ENCODE measurements at places on chromosomes 7 and 10.

GRCh38 chr10:91713461-91714072 is 80.7 kb upstream of the PPP1R3C start:
- no peak for DNase-seq

DNA sequence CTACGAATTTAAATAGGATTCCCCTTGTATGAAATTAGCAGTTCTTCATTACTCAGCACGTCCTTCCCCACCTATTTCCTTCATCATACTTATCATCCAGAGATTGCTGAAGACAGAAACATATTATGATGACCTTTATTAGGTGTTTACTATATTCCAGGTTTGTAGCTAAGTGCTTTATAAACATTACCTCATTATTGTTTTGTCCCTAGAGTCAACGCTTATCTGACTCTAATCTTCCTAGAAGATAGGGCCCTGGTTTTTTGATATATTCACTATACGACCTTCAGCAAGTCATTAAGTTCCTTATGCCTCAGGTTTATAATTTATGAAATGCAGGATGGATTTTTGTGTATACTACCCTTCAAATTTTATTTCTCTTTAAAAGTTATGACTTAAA is 36.8 kb upstream of the NRP1 start:
- DNase-seq = no peak

- DNase-seq = no peak
These were observed 99.6 kb upstream of the CCNY start for GRCh38 chr10:35236739-35237138.

DNA sequence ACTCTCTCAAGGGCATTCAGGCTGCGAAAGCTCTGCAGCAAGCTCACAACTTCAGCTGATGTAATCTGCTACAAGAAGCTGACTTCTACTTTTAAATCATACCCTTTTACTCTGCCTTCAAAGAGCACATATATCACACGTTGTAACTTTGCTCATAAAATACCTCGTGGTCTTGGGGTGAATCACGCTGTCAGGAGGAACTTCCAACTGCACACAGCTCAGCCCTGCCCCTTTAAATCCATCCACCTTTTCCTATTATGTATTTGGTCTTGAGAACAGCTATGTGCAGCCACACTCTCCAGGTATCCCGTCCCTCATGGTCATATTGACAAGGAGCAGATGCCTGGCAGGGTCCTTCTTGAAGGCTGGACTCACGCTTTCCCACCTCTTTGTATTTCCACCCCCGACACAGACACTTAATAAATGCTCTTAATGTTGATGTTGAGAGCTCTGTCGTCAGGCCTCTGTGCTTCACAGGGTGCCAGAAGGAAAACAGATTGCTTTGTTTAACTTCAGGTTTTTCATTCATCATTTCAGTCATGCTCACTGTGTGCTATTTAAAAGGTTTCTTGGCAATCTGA is 47.6 kb downstream of the ICA1 start:
- DNase-seq = no peak

DNA sequence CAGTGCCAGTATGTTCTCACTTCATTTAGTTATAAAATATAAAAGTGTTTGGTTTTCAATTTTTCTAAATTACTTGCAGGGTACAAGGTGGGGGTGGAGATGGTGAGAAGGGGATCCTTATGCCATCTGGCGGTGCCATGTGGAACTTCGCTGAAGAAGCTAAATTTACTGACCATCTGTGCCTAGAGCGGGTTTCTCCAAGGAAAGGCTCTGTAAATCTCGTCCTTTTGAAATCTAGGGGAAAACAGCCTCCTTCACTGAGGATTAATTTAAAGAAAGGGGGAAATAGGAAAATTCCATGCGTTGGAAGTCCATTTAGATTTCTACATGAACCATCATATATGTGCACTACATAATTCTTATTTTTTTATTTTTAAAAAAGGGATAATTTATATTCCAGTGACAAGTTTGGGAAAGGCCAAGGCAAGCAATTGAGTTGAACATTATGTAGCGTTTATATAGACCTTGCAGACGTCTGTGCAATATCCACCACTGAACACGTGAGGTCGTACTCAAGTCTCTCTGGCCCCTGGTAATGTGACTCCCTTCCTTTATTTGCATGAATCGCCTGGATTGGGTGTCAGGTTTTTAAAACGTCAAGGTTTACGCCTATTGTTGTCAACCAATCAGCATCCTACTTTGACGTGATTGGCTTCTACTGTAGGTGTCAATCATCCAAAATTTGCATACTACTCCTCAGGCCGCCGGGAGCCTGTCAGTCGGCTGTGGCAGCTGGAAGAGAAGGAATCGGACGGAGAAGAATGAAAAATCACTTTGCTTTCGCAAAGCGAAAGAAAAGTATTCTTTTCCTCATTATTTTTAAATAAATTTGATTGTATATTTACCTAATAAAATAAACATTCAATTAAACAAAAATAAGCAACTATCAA is 297.1 kb upstream of the NFE2L3 start:
- peak; percentile 26 for DNase-seq

- no peak for DNase-seq
These were observed 80.3 kb upstream of the TRIL start for GRCh38 chr7:29038463-29038862.

DNA sequence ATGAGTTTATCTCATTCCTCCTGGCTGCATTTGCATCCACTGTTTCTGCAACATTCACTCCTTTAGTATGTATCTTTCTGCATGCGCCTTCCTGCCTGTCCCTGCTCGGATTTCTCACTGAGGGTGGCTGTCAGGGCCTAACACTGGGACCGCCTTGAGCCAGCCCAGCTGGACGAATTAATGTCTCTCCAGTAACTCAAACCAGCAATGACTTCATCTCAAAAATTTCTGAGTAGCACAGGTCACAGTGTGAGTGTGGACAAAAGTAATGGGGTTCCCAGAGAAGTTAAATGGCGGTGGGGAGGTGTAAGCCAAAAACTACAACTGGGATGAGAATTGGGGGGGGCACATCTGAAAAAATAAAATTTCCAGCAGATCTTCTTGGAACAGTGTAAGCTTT is 444.0 kb upstream of the MGMT start:
- no peak for DNase-seq

DNA sequence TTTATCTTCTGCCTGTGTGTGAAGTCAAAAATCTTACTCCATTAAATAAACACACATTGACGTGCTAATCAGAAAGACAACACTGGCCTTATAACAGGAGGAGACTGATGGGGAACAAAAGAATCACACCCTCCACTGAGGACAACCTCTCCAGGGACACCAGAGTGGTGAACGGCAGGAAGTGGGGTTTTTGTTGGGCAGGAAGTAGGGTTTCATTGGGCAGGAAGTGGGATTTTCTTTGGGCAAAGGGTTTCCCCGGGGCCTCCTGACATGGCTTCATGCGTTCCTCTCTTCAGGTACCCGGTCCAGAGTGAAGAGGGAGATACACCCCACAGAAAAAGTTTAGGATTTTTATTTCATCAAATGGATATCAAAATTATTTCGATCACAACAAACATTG is 30.6 kb downstream of the ADARB2 start:
- DNase-seq = no peak

GRCh38 chr10:548238-548901 is 141.1 kb downstream of the DIP2C start:
- DNase-seq = no peak

DNA sequence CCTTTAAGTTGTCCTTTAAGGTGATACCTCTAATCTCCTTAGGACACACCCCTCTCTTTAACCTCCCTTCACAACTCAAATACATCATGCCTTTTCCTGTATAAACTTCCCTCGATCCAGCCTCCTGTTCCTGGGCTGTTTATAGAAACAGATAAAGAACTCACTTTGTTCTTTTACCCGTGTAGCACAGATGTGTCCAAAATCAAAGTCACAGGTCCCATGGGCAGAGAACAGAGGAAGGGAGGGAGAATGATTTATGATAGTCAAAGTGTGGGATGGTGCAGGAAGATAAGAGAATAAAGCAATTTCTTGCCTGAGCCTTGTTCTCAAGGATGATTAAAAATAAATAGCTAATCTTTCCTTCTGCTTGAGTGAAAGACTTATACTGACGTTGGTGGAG is 50.3 kb upstream of the CABCOCO1 start:
- no peak for DNase-seq

- no peak for DNase-seq
These were observed 127.7 kb upstream of the AOAH start for GRCh38 chr7:36852017-36852416.

GRCh38 chr10:6053816-6054631 is 8.1 kb downstream of the IL2RA start:
- no peak for DNase-seq

- DNase-seq = peak; percentile 15
These were observed 113.8 kb upstream of the PPP2R2D start for GRCh38 chr10:131786756-131787605.

DNA sequence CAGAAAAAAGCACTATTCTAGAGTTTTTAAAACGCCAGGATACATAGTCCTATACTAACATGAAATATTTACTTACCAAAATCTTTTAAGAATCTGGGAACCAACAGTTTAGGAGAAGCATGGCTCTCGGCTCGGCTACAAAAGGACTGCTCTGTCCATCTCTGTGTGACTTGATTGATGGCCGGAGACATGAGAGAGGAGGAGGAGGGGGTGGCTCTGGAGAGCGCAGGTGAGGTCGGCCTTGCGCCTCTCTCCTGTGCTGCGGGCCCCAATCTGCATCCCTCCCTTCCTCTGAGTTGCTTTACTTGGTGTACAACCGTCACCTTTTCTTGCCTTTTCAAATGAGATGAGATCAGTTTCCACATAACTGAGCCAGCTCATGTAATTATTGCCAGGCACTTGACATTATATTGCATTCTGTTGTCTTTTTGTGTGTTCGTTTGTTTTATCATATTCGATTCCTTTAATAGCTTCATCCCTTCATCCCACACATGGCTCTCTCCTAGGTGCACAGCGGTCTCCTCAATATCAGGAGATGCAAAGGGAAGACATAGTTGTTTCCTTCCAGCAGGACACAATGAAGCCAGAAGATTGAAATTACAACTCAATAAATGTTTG is 87.8 kb upstream of the KLF6 start:
- no peak for DNase-seq

GRCh38 chr10:116910910-116911309 is 61.6 kb downstream of the ENO4 start:
- DNase-seq = no peak

DNA sequence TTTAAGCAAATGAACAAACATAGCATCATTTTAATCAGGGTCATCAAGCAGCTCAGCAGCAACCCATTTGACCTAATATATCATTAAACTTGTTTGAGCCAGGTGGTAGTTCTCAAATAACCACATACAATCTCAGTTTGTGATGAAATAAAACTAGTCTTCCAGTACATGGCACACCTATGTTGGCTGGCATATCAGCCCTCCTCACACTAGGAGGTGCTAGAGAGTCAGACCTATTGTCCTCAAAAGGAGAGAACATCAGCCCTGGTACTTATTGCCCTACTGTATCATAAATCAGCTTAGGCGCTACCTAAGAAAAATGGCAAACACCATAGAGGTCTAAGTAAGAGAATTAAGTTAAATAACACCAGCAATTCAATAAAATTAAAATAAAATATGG is 81.7 kb downstream of the CABCOCO1 start:
- DNase-seq = no peak

- no peak for DNase-seq
These were observed 129.2 kb downstream of the CUL2 start for GRCh38 chr10:34960983-34961382.

GRCh38 chr10:21519397-21519933 is 6.0 kb downstream of the SKIDA1 start:
- DNase-seq = no peak

- DNase-seq = no peak
These were observed 209.7 kb downstream of the SKIDA1 start for GRCh38 chr10:21315645-21316220.

DNA sequence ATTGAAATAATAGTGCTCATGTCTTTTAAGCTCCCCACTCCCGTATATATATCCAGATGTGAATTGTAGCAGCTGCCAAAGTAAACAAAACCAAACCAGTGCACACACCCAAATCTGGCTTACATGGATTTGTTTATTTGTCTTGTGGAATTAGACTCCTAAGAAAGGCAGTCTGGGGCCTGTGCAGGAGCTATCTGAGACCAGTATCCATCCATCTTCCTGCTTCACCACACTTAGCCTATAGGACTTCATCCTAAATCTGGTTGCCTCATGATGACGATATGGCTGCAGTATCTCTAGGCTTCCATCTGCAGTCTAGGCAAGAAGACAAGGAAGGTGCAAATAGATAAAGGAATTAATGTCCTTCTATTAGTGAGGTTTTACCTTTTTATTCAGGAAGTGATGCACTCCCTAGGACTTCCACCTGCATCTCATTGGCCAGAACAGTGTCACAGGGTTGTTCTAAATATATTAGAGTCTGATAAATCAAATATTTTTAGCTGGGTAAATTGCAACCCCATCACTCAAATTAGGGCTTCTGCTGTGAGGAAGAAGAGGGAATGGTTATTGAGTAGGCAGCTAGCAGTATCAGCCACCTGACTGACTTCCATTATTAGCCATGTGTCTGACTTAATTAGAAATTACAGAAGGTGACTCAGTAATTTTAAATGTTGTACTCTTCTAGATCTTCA is 6.0 kb downstream of the WIPF3 start:
- no peak for DNase-seq

DNA sequence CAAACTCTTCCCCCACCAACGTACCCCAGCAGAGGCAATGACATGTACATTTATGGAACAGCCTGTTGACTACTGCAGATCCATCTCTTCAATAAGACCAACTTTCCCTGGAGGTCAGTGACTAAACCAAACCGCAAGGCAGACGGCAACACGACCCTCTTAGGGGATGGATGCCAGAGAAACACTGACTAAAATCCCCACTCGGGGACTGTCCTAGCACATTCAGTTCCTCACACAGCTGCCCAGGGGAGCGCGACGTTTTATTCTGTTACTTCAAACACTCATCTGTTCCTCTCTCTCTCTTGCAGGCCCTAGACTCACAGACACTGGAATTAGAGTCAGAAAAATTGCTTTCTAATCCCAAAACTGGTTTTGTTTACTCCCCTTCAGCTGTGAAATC is 146.5 kb upstream of the PRSS1 start:
- no peak for DNase-seq

DNA sequence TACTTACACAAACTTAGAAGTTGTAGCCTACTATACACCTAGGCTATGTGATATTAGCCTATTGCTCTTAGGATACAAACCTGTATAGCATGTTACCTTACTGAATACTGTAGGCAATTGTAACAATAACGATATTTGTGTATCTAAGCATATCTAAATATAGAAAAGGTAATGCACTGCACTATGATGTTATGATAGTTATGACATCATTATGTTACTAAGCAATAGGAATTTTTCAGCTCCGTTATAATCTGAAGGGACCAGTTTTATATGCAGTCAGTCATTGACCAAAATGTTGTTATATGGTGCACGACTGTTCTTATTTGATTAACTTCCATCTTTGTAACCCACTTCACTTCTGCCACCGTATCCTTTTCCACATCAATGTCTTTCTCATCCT is 62.0 kb downstream of the CCSER2 start:
- DNase-seq = no peak

GRCh38 chr7:41882745-41883420 is 180.0 kb upstream of the INHBA start:
- no peak for DNase-seq

DNA sequence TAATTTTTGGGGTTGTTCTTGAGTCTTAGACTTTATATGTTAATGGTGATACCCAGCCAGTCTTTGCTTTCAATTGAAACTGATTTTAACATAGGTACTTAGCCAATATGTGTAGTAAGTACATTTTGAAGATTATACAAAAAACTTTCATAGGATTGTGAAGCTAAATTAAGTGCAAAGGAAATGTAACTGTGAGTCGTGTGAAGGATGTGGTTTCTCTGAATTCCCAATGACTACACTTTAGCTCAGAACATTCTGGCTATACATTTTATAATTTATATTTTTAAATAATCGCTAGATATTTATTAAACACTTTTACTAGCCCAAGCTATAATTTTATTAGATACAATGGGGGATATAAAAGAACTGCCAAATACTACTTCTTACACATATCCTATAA is 359.3 kb downstream of the PCLO start:
- no peak for DNase-seq

Measured in CD4-positive, alpha-beta memory T cell (primary cell).